ENCODE measurements at places on chromosomes 1 and 21.
A peak's percentile ranks its signal among the peaks of the same experiment; 100 is the strongest.

DNA sequence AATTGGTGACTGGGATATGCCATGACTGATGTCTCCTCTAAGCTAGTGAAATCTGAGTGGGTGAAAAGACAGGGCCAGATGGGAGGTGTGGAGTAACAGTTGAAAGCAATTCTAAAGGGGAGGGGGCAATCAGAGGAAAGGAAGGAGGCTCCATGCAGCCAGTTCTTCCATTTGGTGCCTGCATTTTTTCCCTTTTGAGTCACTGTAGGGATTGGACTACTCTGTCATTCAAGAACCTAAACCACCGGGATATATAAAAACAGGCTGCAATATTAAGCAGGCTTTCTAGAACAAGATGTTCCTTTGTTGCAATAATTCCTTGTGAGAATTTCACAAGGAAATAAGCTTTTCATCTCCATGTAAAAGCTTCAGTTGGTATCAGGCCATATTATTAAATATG lies 18.3 kb downstream of the CLIC6 start:
- DNase-seq, result no peak

GRCh38 chr1:46334030-46334384 lies 6.6 kb upstream of the NSUN4 start:
- no peak for DNase-seq

GRCh38 chr1:232459087-232459486 lies 170.8 kb downstream of the SIPA1L2 start:
- no peak for DNase-seq

- peak; percentile 41 for DNase-seq
Measured at GRCh38 chr1:235019471-235019870, 109.2 kb downstream of the TOMM20 start.

- DNase-seq, result no peak
Measured at GRCh38 chr1:15936025-15936424, 39.9 kb downstream of the ZBTB17 start.

DNA sequence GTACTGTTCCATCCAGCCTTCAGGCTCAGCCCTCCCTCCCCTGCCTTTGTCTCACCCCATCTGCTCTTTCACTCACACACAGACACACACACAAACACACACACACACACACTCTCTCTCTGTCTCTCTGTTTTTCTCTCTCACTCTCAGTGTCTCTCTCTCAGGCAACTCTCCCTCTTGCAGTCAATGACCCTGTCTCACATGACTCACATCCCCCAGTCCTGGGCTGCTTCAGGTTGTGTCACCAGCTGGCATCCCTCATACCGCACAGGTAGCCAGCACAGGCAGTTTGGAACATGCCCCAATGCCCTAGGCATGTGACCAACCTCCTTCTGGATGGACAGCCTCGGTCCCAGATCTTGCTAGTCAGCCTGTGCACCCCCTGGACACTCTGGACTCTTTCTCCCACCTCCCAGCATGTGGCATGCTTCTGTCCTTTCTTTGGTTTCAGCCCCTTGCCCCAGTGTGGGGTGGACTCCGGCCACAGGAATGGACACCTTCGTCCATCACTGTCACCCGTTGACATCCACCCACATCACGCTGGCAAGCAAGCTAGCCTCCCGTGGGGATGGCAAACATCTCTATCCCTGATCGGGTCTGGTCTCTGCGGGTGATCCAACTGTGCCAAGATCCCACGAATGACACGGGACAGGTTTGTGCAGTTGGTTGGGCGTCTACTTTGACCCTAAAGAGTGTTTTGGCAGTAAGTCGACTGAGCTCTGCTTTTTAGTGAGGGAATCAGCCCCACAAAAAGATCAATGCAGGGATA lies 23.4 kb upstream of the FCGR2A start:
- no peak for DNase-seq

GRCh38 chr1:2236695-2237677 lies 8.9 kb downstream of the SKI start:
- no peak for DNase-seq

DNA sequence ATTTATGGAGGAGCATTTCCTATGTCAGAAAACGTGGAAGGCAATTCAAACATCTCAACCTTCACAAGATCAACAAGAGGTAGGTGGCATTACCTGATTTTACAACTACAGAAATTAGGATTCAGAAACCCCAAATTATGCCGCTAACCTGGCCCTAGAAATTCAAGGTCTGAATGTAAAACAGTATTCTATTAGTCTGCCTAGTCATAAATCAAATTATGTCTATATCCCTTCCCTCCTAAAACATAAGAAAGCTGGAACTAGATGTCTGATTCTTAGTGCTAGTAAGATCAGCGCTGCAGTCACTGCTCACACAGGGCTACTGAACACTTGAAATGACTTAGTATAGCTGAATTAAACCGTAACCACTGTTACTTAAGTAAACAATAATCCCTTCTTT lies 1.4 kb downstream of the TOMM20 start:
- DNase-seq, result no peak

DNA sequence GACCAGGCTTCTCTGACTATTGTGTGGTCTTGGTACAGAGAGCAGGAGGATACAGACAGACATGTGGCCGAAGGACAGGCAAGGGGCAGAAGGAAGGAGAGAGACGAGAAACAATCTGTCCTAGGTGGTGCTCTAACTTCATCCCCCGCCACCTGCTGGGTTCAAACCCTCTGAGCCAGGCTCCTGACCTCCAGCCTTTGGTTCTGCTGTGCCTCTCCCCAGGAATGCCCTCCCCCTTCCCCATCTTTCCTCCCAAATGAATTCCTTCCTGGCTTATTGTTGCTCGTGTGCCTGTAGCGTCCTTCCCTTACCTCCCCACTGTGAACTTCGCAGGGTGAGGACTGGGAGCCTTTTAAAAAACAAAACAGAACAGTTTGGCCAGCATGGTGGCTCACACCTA lies 5.4 kb downstream of the TCEA3 start:
- no peak for DNase-seq
